ENCODE measurements at places on chromosomes 2 and 18.

- DNase-seq, result peak; percentile 81
Observed at GRCh38 chr2:28956415-28956826, 24.7 kb upstream of the TOGARAM2 start.

GRCh38 chr2:38037757-38038621 is 38.0 kb downstream of the CYP1B1 start:
- DNase-seq, result peak; percentile 50

GRCh38 chr2:233503947-233504637 is 62.5 kb downstream of the USP40 start:
- DNase-seq, result no peak

DNA sequence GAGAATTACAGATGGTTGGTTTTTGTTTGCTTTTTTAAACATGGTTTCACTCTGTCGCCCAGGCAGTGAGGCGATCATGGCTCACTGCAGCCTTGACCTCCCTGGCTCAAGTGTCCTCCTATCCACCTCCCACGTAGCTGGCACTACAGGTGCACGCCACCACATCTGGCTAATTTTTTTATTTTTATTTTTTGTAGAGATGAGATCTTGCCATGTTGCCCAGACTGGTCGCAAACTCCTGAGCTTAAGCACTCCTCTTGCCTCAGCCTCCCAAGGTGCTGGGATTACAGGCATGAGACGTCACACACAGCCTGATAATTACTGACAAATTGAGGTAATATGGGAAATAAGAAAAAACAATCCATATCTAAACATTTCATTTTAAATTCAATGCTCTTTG is 110.5 kb upstream of the ZSWIM2 start:
- DNase-seq, result no peak

- peak; percentile 60 for DNase-seq
Observed at GRCh38 chr2:97935719-97936161, 60.0 kb downstream of the TMEM131 start.

GRCh38 chr2:235923859-235924674 is 244.1 kb downstream of the GBX2 start:
- no peak for DNase-seq

DNA sequence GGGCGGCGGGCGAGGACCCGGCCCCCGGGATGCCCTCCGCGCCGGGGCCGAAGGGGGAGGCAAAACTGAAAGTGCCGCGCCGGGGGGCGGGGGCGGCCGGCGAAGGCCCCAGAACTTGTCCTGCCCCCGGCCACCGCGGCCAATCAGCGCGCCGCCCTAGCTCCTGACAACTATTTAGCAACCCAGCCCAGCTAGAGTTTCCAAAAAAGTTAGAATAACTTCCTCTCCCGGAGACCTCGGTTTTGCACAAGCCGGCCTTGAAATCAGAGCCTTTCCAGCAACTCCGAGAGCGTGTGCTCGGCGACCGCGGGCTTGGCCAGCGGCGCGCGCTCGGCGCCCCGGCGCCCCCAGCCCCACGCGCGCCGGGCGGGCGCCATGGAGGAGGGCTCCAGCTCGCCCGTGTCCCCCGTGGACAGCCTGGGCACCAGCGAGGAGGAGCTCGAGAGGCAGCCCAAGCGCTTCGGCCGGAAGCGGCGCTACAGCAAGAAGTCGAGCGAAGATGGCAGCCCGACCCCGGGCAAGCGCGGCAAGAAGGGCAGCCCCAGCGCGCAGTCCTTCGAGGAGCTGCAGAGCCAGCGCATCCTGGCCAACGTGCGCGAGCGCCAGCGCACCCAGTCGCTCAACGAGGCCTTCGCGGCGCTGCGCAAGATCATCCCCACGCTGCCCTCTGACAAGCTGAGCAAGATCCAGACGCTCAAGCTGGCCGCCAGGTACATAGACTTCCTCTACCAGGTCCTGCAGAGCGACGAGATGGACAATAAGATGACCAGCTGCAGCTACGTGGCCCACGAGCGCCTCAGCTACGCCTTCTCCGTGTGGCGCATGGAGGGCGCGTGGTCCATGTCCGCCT is at the start of gene TWIST2:
Gene TWIST2, plus strand, starts transcription at position 245 of the 850 bp plus-strand sequence. Its CDS starts 131 bp downstream, at position 376.
- DNase-seq, result peak; percentile 45

DNA sequence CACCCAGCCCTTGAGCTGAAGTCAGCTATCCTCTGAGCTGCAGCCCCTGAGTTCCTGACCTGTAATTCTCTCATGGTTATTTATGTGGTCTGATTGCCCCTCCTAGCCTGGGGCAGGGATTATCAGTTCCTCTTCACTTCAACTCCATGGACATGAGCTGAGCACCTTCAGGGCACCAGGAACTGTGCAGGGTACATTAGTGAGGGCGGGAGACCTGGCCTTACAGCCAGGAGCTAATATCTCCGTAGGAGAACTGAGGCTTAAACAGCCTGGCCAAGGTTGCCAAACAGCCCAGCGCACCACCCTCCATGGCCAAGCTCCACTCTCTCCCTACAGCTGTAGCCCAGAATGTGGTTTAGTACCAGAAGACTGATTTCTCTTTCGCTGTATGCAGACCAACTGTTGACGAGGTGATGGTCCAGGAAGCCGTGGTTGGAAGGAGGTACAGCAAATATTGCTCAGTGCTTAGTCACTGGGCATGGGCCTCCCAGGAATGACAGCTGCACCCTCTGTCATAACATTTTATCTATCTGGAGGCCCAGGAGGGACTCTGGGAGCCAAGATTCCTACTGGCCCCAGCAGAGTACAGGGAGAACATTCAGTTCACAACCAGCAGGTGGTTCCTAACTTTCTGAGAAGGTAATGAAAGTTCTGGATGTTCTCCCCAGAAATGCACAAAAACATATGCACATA is 228.7 kb upstream of the SIX2 start:
- DNase-seq, result peak; percentile 51

GRCh38 chr18:44725300-44726058 is 44.8 kb downstream of the SETBP1 start:
- peak; percentile 48 for DNase-seq

GRCh38 chr2:201965550-201965949 is 68.1 kb upstream of the FZD7 start:
- peak; percentile 35 for DNase-seq

GRCh38 chr2:45889053-45889452 is 237.6 kb downstream of the PRKCE start:
- peak; percentile 74 for DNase-seq

- no peak for DNase-seq
Observed at GRCh38 chr2:10551496-10551895, 103.4 kb upstream of the ODC1 start.
